ENCODE measurements at places on chromosomes 5 and 9.

GRCh38 chr5:159047086-159047485 lies 52.6 kb downstream of the EBF1 start:
- no peak for DNase-seq

- DNase-seq = peak; percentile 82
These were observed 453 bp downstream of the RASGEF1C start for GRCh38 chr5:180208435-180209081.

DNA sequence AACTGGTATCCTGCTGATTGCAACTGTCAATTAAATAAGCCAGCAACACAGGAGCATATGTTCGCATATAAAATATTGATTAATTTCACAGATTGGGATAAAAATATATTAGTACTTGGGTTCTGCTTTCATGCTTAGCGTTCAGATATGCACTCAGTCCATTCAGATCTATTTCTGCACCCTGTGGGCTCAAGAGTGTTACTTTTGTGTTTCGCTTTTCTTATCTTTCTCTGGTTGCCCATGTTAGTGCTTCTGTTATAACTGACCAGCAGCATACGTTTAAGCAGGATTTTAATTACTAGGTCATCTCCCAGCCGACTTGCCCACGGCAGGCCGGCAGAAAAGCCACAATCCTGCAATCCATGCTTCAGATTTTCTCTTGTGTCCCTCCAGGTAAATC lies 289.1 kb downstream of the EBF1 start:
- no peak for DNase-seq

DNA sequence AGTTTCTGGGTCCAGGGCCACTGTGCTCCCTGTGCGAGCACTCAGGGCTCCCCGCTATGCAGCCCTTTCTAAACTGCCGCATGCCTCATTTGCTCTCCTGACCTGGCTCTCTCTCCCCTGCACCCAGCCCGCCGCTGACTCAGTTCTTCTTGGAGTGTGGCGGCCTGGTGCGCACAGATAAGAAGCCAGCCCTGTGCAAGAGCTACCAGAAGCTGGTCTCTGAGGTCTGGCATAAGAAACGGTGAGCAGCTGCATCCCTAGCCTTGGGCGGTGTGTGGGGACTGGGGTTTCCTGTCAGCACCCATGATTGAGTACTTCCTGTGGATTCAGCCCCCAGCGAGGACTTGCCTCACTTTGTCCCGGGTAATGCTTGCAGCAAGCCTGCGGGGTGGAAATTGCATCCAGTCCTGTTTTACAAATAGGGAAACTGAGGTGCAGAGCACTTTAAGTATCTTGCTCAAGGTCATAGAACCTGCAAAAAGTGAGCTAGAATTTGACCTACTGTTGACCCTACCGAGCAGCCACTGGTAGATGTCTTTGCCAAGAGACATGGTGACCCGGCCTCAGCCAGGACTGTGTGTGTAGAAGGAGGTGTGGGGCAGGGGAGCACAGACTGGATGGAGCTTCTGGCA lies 27.9 kb downstream of the USP20 start:
- DNase-seq = no peak

- no peak for DNase-seq
These were observed 240.2 kb upstream of the ZNF608 start for GRCh38 chr5:124986667-124987066.

DNA sequence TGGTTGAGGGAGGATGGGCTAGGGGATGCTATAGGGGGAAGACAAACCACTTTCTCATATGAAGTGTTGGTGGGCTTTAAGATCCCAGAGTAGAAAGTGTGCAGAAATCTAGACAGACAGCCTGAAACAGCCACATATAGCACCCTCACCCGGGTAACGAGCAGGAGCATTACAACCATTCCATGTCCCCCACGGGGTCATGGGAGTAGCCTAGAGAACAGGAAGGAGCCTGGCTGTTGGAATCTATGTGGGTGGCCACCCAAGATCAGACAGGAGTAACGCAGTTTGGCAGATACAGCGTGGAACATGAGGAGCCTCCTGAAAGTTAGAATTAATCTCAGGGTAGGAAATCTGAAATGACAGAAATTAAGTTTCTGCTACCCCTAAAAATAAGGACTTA lies 146.1 kb upstream of the RAI14 start:
- DNase-seq = no peak

DNA sequence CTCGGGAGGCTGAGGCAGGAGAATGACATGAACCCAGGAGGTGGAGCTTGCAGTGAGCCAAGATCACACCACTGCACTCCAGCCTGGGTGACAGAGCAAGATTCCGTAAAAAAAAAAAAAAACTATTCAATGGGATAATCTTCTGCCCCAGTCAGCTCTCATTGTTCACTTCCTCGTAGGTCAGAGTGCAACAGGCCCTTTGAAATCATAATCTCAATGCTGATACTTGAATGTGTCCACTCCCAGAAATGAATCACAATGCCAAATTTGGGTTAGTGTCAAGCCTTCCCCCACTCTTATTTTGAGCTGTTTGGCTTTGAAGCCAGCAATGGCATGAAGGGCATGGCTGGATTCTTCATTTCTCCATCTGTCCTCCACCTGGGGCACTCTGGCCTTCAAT lies 610.3 kb upstream of the KLF4 start:
- DNase-seq = no peak

GRCh38 chr5:73799401-73799972 lies 173.5 kb downstream of the ARHGEF28 start:
- DNase-seq = no peak

- DNase-seq = no peak
These were observed 6.5 kb downstream of the UBQLN1 start for GRCh38 chr9:83701286-83701685.

- DNase-seq = no peak
These were observed 196.4 kb upstream of the PTGER4 start for GRCh38 chr5:40483316-40483715.

DNA sequence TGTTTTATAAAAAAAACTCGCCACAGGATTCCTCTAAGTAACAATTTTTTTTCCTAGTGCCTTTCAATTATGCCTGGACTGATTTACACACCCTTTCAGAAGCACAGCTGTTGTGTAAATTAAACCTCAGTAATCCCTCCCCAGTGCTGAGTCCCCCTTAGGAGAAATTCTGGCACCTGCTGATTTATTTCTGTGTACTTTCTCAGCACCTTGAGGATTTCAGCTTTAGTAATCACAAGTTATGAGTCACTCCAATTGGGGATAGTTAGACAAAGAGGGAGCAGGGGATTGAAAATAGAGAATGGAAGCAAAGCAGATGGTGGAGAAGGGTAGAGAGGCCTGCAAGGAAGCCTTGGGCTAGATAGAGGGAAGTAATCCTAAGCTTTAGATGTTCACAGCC lies 171.7 kb downstream of the TTLL11 start:
- no peak for DNase-seq

Measured in HuH-7.5 (cell line).